ENCODE measurements at places on chromosomes 6 and 20.

GRCh38 chr6:74623027-74623426, 582.8 kb downstream of the COL12A1 start:
- DNase-seq = no peak

- peak; percentile 6 for DNase-seq
These were observed 396.0 kb upstream of the BTBD3 start for GRCh38 chr20:11521476-11522365.

GRCh38 chr6:99868074-99868702, 125.8 kb downstream of the MCHR2 start:
- peak; percentile 50 for DNase-seq

- no peak for DNase-seq
These were observed 49.9 kb upstream of the TOP1 start for GRCh38 chr20:40978761-40979160.

- DNase-seq = no peak
These were observed 8.4 kb downstream of the ADAM33 start for GRCh38 chr20:3673221-3674070.

GRCh38 chr20:57610261-57610952, 9.8 kb downstream of the ZBP1 start:
- no peak for DNase-seq

GRCh38 chr6:89475101-89475500, 42.1 kb downstream of the ANKRD6 start:
- no peak for DNase-seq

GRCh38 chr6:583116-583515, 73.8 kb downstream of the HUS1B start:
- DNase-seq = peak; percentile 2

DNA sequence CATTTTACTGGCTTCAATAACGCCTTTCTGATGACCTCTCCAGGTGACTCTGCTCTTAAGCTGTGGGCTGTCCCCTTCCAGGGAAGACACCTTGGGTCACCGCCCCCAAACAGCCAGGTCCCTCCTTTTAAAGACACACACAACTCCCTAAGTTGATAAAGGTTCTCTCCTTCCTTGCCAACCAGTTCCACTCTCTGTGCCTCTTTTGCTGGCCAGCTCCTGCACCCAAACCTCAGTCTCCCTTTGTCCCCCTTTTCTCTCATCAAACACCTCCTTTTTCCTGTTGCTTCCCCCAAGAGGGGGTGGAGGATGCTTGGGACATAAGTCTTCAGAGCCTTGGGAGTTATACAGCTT, 1.0 kb downstream of the NCOA6 start:
- peak; percentile 93 for DNase-seq

- no peak for DNase-seq
These were observed 168.5 kb upstream of the AKAP12 start for GRCh38 chr6:151071295-151071694.

- peak; percentile 33 for DNase-seq
These were observed 83.9 kb downstream of the KCNB1 start for GRCh38 chr20:49398401-49399144.

- no peak for DNase-seq
These were observed 218.6 kb upstream of the ZFP64 start for GRCh38 chr20:52410182-52410647.

GRCh38 chr20:53622247-53623133, 28.9 kb upstream of the ZNF217 start:
- no peak for DNase-seq

GRCh38 chr20:17565169-17565845, 4.6 kb upstream of the DSTN start:
- no peak for DNase-seq

GRCh38 chr6:125262016-125263013, 39.5 kb downstream of the HDDC2 start:
- DNase-seq = no peak

DNA sequence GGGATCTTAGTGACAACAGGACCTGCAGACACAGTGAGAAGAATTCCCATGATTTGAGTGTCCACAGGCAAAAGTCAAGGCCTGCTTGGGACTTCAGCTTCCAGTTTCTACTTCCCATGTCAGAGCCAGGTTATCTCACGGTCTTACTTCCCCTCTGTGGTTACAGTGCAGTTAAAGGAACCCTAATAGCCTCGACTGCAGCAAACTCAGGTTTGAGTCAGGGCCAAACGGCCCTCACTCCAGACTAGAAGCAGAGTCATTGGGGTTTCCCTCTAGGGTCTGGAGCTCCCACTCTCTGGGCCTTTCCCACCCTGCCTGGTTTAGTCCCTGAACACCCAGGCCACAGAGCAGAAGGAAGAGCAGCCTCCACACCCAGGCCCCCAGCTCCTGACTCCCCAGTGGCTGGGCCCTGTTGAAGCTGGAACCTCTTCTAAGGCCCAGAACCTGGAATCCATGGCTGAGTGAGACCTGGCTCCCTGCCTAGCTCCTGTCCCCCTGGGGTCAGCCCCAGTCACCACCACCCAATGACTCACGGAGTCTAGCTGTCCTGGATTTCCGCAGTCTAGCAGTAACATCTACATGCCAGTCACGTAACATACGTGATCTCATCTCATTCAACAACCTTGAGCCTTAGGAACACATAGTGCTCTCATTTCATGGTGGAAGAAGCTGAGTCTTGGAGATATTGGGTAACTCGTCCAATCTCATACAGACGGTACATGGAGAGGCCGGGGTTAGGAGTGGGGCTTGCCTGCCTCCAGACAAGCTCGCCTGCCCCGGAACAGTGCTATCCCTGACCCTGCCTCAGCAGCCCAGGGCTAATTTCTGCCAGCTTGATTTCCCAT, 9.2 kb upstream of the GHRH start:
- no peak for DNase-seq

DNA sequence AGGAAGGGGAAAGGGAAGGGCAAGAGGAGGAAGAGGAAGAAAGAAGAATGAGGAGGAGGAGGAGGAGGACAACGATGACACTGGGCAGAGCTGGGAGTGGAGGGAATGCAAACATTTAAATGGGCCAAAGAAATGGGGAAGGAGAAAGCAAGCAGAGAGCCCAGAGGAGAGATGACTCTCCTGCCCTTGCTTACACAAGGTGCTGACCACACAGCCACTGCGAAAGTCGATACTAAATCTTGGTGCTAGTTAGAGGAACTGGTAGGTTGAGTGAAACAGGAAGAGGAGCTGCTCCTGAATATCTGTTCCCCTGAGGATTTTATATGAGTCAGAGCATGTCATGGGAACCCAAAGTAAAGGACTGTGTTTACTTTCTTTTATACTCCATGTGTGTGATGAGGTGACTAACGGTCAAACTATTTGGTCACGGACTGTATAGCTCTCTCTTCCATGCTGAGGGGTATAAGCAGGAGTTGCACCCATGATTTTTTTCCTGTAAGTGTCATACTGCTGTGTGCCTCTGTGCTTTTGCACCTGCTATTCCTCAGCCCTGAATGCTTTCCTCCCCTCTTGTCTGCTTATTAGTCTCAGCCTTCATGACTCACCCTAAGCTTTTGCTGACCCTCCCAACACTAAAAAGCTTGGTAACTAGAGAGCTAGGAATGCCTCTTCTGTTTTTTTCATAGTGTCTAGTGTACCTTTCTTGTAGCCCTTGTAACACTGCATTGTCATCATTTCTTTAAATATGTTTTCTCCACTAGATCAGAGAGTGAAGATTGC, 9.5 kb upstream of the PAQR8 start:
- DNase-seq = peak; percentile 97

- no peak for DNase-seq
These were observed 125.8 kb upstream of the BCLAF1 start for GRCh38 chr6:136415351-136416007.

GRCh38 chr6:123962508-123962907, 158.8 kb downstream of the NKAIN2 start:
- peak; percentile 19 for DNase-seq

DNA sequence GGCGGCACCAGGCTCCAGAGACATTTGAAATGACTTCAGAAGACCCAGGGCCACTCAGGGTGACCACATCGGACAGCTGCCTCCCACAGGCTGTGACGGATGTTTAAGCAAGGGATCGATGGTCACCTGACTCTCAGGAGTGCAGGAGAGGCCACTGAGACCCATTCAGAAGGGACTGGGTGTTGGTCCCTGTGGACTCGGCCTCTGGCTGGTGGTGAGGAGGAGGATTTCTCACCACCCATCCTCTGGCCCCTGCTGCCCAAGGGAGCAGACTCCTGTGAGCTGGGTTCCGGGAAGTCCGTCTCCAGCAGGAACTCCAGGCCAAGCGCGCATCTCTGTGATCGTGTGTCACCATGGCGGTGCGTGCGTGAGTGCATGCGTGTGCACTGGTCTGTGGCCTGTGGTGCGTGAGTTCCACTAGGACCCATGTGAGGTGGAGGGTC, 25.5 kb downstream of the NPEPL1 start:
- DNase-seq = no peak

DNA sequence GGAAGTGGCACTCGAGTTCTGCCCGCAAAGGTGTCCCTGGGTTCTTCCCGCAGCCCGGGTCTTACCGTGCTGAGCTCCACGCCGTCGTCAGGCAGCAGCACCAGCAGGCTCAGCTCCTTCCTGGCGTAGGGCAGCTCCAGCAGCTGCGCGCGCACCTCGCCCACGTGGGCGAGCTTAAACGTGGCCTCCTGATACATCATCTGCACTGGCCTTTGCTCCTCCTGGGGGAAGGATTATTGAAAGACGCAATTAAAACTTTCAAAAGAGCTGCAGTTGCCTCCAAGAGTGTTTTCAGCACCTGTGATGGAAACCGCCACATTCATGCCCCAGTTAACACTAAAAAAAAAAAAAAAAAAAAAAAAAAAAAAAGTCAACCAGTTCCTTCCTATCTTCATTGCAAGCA, 11.3 kb downstream of the SERPINB9 start:
- DNase-seq = no peak

DNA sequence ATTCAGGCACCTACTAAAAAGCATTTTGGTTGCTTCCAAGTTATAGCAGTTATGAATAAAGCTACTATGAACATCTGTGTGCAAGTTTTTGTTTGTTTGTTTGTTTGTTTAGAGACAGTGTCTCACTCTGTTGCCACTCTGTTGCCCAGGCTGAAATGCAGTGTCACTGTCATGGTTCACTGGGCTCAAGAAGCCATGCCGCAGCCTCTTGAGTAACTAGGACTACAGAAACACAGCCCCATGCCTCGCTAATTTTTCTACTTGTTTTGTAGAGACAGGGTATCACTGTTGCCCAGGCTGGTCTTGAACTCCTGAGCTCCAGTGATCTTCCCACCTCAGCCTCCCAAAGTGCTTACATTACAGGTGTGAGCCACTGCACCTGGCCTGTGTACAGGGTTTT, 795.9 kb downstream of the EPHA7 start:
- no peak for DNase-seq

DNA sequence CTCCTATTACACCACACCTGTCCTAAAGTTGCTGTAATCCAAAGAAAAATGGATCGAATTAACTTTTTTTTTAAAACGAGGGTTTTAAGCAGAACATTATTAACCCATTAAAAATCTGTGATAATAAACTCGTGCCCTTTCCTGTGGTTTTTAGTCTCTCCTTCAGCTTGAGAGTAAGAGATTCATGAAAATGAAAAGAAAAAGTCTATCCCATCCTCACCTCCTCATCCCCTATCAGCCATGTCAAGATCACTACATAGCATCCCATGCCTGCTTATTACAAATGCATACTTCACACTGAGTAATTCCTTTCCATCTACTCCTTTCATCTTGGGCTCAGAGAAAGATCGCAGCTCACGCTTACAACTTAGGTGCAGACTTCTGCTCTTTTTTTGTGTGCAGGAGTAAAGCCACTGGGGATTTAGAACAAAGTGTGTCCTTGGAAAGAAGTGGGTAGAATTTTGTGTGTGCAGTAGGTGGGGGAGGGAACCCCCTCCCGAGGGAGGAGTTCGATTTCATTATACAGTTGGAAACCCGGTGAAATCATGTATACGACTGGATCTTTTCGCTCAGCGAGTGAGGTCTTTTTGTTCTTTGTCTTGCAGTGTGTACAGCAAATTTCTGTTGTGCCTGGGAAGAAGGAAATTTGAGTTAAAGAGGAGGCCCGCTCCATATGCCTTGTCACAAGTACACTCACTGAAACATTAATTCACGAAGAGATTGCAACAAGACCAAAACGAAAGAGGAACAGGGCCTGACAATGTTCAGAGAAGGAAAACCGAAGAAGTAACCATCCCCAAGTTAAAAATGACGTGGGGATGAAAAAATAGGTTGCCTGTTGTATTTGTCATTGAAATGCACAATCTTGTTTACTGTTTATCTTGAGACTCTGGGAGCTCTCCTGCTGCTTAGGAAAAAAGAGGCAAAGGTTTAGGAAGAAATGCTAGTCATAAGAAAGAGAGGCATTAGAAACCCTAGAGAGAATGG, 146.5 kb upstream of the ZNF217 start:
- DNase-seq = peak; percentile 64

DNA sequence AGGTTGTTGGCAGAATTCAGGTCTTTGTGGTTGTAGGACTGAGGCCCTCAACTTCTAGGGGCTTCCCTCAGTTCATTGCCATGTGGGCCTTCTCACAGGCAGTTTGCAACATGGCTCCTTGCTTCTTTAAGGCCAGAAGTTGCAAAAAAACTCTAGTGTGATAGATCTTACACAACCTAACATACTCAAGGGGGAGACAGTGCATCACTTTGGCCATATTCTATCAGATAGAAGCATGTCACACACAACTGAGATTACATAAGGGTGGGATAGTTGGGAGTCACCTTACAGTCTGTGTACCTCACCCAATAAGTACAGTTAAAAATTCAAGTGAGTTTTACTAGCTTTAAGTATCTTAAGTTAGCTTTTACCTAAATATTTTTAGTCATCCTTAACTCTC, 1.6 kb downstream of the SIRPD start:
- DNase-seq = no peak

- DNase-seq = no peak
These were observed 19.5 kb downstream of the ADNP start for GRCh38 chr20:50911716-50912115.

- DNase-seq = no peak
These were observed 242.7 kb downstream of the CLIC5 start for GRCh38 chr6:45772886-45773495.

- DNase-seq = no peak
These were observed 90.6 kb downstream of the SCP2D1 start for GRCh38 chr20:18904192-18904591.

DNA sequence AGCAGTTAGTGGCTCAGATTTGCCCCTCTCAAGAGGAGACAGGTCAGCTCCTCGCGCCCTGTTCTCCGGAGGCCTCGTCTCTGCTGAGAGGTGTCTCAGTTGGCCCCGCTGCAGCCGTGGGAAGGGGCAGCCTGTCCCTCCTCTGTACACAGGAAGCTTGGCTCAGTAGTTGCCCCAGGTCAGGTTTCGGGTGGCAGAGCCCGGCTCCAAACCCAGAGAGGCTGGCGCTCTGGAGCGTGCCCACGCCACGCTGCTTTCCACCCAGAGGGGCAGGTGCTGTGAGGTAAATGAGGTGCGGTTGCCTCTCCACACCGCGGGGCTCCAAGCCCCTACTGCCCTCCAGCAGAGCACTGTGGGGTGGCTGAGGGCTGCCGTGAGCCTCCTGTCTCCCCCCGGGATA, 16.0 kb downstream of the DYNLT1 start:
- DNase-seq = no peak
